Naive thymus-derived CD4-positive, alpha-beta T cell (primary cell): ENCODE measurements at places on chromosomes 5 and 9. TPM values are rescaled to one million over a fixed set of nuclear protein-coding genes. Genes with fewer than 3 reads are reported as not detected.

Gene CDC25C
- 8.6 and 9.8 TPM in 2 replicates for total RNA-seq

Gene ARL14EPL
- not detected for total RNA-seq

Gene OGN
- 0.27 TPM in 1 of 2 replicates, not detected in the other for total RNA-seq

DNA sequence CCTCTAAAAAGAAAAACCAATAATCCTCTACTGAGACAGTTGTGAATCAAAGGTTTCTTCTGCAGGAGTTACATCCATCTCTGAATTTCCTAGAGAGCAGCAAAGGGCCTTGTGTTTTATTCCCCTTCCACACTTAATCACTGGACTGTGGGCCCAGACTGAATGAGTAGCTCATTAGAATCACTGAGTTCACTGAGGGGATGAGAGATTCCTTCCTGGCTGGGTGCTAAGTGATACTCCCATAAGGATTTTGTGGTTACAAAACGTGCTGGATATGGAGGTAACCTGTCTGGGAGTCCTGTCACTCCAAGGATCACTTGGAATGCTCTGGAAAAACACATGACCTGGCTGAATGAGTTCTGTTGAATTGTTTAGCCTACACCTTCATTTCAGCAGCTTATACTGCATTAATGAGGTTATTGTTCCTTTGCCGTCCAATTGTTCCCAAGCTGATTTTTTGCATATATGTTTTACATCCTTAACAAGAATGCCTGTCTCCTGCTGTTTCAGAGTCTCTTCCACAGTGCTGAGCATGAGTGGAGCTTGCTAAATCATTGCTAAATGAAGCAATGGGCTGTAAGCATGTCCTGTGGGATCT, 82.9 kb downstream of the MEF2C start:
- no peaks in the 10 kb centered on the region for H3K27me3 ChIP-seq
- no peak overlapping the region for H3K27ac ChIP-seq
- H3K36me3 ChIP-seq = no peaks in the 10 kb centered on the region
- no peak overlapping the region for H3K4me3 ChIP-seq
- DNase-seq = no peak

GRCh38 chr5:116216246-116216645, 131.4 kb downstream of the COMMD10 start:
- H3K36me3 ChIP-seq = no peaks in the 10 kb centered on the region
- no peak for DNase-seq
- no peaks in the 10 kb centered on the region for H3K27me3 ChIP-seq
- no peaks in the 10 kb centered on the region for H3K4me1 ChIP-seq
- no peak overlapping the region for H3K27ac ChIP-seq

GRCh38 chr5:121913418-121913817, 48.4 kb upstream of the SRFBP1 start:
- no peaks in the 10 kb centered on the region for H3K27me3 ChIP-seq
- no peak for DNase-seq
- no peaks in the 10 kb centered on the region for H3K36me3 ChIP-seq
- H3K27ac ChIP-seq = no peak overlapping the region

- H3K27me3 ChIP-seq = no peaks in the 10 kb centered on the region
- DNase-seq = no peak
- H3K36me3 ChIP-seq = no peaks in the 10 kb centered on the region
- H3K4me3 ChIP-seq = no peak overlapping the region
- H3K27ac ChIP-seq = no peak overlapping the region
- H3K4me1 ChIP-seq = no peaks in the 10 kb centered on the region
Observed at GRCh38 chr9:70554881-70555280, 140.4 kb upstream of the KLF9 start.

DNA sequence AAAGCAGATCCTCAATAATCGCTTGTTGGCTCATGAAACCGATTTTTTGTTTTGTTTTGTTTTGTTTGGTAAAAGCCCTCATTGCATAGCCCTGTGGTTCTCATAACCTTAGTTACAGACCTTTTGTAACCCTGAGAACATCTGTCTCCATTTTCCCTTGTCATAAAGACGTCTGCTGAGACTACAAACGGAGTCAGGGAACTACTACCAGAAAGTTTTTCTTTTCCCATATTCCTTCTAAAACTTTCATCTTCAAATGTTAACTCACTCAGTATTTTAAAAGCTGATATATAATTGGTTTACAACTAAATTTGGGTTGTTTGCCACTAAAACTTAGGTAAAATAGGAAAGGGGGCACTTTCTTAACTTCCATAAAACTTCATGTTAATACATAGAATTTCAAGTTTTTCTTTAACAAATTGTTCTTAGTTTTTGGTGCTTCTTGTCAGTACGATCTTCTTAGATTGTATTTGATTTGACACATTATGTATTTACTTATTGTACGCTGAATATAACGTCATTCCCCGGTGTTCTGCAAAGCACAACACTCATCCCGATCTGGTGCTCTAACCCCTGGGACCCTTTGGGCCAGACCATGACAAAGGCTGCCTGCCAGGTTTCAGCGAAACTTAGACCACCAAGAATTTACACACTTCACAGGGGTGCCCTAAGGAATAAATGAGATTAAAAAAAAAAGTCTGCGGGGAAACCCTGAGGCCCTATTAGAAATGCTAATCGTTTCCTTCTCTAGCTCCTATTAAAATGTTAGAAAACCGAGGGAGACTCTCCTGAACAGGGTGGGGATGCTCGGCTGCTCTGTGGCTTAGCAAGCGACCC, 1.1 kb upstream of the ANP32B start:
- peaks cover 4% of the 10 kb centered on the region for H3K36me3 ChIP-seq
- H3K4me1 ChIP-seq = peaks cover 44% of the 10 kb centered on the region
- no peaks in the 10 kb centered on the region for H3K27me3 ChIP-seq
- peak overlapping the region; percentile 61 for H3K4me3 ChIP-seq

DNA sequence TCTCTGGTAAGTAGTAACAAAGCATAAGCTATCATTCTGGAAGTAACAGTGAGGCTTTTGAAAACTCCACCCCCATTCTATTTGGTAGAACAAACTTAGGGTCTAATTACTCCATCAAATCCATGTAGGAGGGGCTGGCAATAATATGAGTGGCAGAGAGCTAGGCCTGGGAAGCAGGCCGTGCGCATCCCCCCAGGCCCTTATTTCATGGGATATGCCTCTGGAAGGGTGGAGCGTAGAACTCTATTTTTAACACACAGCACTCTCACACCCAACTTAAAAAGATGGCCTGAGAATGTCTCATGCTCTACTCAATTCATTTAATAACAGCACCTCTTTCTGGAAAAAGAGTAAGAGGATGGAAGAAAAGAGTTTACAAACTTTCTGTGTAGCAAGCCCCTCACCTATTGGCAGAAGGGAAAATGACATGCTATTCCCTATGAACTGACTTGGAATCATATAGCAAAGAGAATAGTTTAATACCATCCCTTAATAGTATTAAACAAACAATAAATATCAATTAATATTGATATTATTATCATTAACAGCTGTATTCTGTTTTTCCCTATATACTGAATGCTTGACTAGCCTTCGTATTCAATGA, 233.2 kb downstream of the KCTD16 start:
- no peaks in the 10 kb centered on the region for H3K27me3 ChIP-seq
- no peak overlapping the region for H3K4me3 ChIP-seq
- H3K27ac ChIP-seq = no peak overlapping the region

DNA sequence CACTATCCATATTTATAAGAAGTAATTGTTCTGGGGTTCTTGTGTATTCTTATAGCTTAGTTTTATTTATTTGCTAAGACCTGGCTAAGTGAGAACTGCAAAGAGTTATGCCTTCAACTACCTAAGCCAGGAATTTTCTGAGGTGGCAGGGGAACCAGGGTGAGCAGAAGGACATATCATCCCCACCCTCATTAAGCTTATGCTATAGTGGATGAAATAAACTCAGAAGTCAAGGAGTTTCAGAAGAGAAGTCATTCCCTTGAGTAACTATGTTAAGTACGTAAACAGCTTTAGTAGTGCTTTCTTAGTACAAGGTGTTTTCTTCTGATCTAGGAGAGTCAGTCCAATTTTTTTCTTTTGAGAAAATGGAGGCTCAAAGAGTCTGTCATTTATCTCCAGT, 41.7 kb downstream of the STK32A start:
- DNase-seq = no peak
- no peaks in the 10 kb centered on the region for H3K4me1 ChIP-seq
- H3K4me3 ChIP-seq = no peak overlapping the region
- H3K27ac ChIP-seq = no peak overlapping the region

- H3K36me3 ChIP-seq = no peaks in the 10 kb centered on the region
- H3K4me3 ChIP-seq = no peak overlapping the region
- DNase-seq = no peak
- H3K4me1 ChIP-seq = no peaks in the 10 kb centered on the region
Observed at GRCh38 chr5:92841604-92842155, 739.3 kb downstream of the NR2F1-AS1 start.
